BJ (cell line): ENCODE measurements at places on chromosomes 11 and 22.

DNA sequence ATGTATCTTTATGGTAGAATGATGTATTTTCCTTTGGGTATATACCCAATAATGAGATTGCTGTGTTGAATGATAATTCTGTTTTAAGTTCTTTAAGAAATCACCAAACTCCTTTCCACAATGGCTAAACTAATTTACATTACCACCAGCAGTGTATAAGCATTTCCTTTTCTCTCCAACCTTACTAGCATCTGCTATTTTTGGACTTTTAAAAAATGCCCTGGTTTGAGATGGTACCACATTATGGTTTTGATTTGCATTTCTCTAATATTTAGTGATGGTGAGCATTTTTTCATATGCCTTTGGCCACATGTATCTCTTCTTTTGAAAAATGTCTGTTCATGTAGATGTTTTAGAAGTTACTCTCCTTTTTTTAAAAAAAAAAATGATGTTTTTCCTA lies 142.0 kb downstream of the METTL15 start:
- DNase-seq, result no peak

GRCh38 chr11:109308551-109308950 lies 113.4 kb upstream of the C11orf87 start:
- no peak for DNase-seq

DNA sequence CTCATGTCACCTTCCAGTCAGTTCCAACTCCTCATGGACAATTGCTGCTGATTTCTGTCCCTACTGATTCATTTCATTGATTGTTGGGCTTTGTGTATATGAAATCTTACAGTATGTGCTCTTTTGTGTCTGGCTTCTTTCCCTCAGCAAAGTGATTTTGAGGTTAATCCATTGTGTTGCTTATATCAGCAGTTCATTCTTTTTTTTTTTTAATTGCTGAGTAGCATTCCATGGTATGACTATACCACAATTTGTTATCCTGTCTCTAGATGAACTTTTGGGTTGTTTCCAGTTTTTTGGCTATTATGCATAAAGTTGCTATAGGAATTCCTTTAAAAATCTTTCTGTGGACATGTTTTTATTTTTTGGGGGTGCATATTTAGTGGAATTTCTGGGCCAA lies 59.9 kb downstream of the NXPE1 start:
- no peak for DNase-seq

DNA sequence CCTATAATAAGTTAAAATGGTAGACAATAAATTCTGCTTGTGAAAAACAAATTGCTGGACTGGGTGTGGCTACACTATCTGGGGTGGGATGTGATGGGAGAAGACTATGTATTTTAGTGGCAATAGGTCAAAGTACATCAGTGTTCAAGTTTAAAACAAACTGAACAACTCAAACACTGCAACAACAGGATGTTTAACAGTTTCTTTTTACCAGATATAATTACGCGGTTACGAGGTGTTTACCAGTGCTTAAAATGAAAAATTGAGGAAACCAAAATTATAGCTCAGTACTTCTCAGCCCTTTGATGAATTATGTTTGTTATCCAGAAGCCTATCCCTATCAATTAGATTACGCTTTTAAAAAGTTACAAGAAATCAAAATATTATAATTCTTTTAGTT lies 3.2 kb downstream of the PRDM10 start:
- DNase-seq, result no peak

DNA sequence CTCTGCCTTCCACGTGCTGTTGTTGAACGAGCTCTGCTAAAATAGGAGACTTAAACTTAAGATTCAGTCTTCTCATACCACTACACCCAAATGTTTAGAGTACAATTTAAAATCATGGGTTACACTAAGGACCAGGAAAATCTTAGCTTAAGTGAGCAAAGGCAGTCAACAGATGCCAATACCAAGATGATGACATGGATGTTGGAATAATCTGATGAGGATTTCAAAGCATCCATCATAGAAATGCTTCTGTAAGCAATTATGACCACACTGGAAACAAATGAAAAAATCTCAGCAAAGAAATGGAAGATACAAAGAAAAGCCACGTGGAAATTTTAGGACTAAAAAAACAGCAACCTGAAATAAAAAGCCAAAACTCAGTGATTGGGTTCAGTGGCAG lies 109.8 kb downstream of the ATXN10 start:
- DNase-seq, result no peak
